Bronchial smooth muscle cell (primary cell): ENCODE measurements at places on chromosomes 5 and 9. TPM values are rescaled to one million over a fixed set of nuclear protein-coding genes. Genes with fewer than 3 reads are reported as not detected.

Gene SLC1A3
- 1.7 and 3.0 TPM in 2 replicates for total RNA-seq

Gene RABGAP1
- 36.6 and 37.7 TPM in 2 replicates for total RNA-seq

Gene PCDHGB3
- 5.1 and 5.4 TPM in 2 replicates for total RNA-seq

Gene AK1
- total RNA-seq = 45.9 and 81.7 TPM in 2 replicates

Gene ARHGEF28
- 2.5 and 12.3 TPM in 2 replicates for total RNA-seq

Gene DMRT2
- not detected in 2 replicates for total RNA-seq

Gene PCDHGA5
- total RNA-seq = 1.6 and 2.0 TPM in 2 replicates

Gene LCN1
- total RNA-seq = not detected in 2 replicates

Gene GABRA6
- total RNA-seq = not detected in 2 replicates

Gene FOXD4L4
- total RNA-seq = 0.17 and 0.32 TPM in 2 replicates

Gene WHRN
- 1.4 and 1.5 TPM in 2 replicates for total RNA-seq

Gene PSAT1
- 9.0 and 32.4 TPM in 2 replicates for total RNA-seq

Gene DND1
- 0.16 and 0.17 TPM in 2 replicates for total RNA-seq
